ENCODE measurements at places on chromosomes 3 and 15.

- no peak for DNase-seq
Measured at GRCh38 chr3:119418641-119419040, 44.8 kb downstream of the TMEM39A start.

- DNase-seq = peak; percentile 60
Measured at GRCh38 chr3:127822682-127823425, 539 bp upstream of the MGLL start.

- DNase-seq = no peak
Measured at GRCh38 chr15:101464256-101464998, 25.1 kb downstream of the PCSK6 start.

GRCh38 chr15:59203657-59204056, 3.0 kb upstream of the LDHAL6B start:
- no peak for DNase-seq

GRCh38 chr15:63719281-63719680, 114.5 kb downstream of the HERC1 start:
- DNase-seq = no peak

GRCh38 chr3:12253516-12254343, 35.1 kb upstream of the PPARG start:
- DNase-seq = no peak

DNA sequence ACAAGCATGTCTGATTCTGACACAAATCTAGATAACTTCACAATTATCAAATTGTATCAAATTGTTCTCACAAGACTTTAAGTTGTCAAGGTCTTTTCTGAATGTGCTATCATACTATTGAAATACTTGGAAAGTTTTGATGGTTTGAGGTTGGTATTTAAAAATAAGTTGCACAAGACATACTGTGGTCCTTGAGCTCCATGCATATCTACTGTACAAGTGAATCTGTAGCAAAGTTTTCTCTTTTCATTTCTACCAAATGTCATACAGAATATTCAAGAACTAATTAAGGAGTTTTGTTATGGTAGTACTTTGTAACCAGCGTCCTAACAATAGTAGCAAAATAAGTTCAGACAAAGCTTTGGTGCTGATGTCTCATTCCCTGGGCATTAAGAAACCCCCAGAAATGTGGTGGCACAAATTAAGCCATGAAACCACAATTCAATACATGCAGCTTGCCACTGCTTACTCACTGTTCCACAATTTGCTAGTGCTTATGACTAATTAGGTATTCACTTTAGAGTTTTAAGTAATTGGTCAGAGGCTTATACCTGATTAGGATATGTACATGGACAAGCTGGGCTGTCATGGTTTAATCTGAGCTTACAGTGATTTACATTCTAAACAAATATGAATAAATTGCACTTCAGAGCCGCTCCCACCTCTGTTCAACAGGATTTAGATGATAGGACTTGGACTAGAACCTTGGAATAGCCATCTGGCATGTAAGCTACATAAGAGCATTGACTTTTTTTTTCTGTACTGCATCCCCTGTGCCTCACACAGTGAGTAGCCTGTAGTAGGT, 8.8 kb downstream of the TBC1D23 start:
- DNase-seq = no peak

DNA sequence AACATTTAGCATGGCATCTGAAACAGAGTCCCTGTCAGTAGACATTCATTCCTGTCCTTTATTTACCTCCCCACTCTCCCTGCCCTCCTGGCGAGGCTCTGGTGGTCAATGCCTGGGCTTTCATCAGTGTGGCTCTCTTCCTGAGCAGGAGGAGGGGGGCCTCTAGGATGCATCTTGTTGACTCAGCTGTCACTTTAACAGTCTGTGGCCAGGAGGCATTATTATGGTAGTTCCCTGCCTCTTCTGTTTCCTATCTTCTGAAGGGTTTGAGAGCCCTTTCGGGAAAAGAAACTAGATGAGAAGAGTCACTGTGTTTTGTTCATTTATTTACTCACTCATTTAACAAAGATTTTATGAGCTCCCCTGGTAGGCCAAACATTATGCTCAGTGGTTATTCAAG, 2.4 kb upstream of the PPP1R14D start:
- no peak for DNase-seq

- DNase-seq = no peak
Measured at GRCh38 chr15:31258260-31258659, 68.4 kb upstream of the KLF13 start.

GRCh38 chr3:105527949-105528348, 161.2 kb downstream of the ALCAM start:
- no peak for DNase-seq

GRCh38 chr15:60315878-60316277, 81.9 kb downstream of the ANXA2 start:
- no peak for DNase-seq

GRCh38 chr3:350871-351371, 154.4 kb downstream of the CHL1 start:
- no peak for DNase-seq

DNA sequence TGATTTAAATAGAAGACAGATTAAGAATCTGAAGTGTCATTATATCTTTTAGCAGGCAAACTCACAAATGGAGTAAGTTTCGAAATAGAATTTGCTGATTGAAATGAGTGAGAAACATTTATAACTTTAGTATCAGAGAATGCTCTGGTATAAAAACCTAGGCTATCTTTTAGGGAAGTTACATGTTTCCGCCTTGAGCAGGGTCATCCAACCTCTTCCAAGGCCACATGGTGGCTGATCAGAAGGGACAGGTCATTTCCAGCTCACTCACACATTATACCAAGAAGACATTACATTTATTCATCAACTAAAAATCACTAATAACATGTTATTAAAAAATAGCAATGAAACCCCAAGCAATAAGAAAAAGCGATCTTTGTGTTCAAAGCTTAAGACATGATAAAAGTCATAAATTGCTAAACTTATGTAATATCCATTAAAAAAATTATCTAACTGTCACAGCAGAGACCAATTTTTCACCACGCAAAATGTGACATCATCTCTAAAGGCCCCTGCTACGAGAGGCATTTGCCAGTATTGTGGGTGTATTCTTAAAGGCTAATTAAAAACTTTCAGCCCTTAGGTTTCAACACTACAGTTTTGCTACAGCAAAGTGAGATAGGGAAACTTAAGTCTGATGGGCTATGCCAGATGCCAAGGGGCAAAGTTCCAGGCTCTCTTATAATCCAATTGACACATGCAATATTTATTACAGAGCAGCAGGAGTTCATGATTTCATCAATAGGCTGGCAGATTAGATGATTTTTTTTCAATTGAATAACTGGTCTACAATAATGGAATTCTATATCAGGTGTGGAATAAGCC, 240.4 kb upstream of the TBL1XR1 start:
- DNase-seq = no peak

- DNase-seq = no peak
Measured at GRCh38 chr15:94070356-94071295, 160.7 kb upstream of the MCTP2 start.

DNA sequence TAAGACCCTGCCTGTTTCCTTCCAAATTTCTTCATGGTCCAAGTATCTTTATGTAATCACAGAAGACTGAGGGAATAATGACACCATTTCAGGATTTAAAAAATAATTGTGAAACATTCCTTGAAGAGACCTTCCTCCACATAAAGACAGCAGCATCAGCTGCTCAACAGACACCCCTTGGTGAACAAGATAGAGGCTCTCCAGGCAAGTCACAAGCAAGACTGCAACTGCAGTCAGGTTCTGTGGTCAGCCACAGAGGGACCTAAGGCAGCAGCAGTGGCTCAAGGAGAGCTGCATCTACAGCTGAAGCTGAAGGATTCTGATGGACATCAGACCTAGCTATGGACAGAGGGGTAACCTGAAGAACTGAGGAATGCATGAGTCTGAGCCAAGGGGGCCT, 97.2 kb upstream of the C3orf80 start:
- DNase-seq = no peak

DNA sequence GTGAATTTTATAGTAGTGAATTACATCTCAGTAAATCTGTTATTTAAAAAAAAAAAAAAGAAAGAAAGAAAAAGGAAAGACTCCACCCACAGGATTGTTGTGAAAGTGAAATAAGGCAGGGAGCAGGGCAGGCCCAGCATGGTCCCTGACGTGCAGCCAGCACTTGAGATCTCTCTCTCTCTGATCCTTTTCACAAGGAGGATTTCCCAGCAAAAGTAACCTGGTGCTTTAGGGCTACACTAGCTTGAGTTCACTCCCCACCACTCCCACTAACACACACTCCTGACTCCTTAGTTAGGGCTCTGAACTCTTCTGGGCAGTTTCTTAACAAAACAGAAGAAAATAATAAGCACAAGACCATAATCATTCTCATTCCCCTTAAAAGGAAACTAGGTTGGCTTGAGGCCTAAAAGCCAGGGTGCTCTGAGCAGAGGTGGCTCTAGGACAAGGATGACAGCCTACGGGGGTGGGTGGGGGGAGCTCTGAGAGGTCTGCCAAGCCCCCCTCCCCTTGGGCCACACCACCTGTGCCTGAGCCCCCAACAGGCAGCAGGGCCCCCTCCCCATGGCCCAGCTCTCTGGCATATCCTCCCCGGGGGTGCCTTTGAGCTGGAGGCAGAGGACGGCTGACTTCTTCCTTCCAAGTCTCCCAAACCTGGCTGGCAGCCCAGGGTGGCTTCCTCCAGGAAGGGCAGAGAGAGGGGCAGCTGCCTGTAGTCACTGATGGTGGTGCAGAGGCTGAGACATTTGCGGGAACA, 856 bp downstream of the TMEM40 start:
- no peak for DNase-seq

DNA sequence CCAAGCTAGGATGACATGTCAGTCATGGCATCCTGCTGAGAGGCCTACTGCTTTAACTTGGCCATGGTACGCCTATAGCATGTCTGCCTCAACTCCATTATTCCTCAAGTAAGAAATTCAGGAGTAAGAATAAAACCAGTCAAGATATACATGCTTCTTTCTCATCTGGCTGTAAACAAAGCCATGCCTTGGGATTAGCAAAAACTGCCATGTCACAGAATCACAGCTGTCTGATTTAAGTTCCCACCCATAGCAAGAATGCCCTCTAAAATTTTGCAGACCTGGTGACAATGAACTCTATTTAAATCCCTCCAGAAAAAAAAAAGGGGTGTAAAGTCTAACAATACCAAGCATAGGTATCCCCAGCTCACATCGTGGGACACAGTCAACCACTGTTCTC, 55.6 kb upstream of the ACAN start:
- DNase-seq = peak; percentile 4

DNA sequence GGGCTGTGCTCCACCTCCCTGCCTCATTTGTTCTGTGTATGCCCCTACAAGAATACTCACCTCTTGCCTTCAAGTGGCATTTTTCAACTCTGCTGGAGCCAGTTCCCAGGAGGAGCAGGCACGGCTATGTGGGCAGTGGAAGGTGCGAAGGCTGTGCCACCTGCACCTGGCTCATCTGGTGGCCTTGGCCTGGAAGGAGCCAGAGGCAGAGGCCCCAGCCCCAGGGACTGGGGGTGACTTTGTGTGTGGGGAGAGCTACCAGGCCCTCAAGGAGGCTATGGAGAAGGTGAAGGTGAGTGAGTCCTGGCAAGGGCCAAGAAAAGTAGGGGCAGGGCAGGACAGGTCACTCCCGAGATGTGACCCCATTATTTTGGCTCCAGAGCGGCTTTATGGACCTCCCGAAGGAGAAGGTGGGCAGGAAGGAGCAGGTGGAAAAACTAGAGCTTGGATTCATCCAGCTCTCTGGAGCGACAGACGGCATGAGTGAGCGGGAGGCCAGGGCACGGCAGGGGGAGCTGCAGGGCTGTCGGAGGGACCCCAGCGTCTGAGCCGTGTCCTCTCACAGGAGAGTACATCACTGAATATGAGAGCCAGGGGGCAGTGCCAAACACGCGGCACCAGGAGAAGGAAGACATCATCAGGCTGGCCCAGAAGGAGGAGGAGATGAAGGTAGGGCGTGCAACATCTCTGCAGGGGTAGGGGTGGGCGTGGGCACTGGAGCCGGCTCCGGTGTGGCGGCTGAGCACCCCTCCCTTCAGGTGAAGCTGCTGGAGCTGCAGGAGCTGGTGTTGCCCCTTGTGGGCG, 57.3 kb upstream of the UBE2Q2 start:
- peak; percentile 68 for DNase-seq

DNA sequence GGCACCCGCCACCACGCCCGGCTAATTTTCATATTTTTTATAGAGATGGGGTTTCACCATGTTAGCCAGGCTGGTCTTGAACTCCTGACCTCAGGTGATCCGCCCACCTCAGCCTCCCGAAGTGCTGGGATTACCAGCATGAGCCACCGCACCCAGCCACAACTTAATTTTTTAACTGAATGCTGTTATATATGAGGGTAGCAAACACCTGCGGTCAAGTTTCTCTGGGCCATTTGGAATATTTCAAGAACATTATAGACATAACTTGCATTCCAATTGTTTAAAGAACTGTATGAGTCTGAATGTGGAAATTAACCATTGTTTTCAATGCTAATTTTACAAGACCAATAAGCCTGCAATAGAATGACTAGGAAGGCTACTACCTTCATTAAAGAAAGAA, 35.7 kb upstream of the GOLGA8B start:
- no peak for DNase-seq
